ENCODE measurements at places on chromosomes 5 and 9. TPM values are rescaled to one million over a fixed set of nuclear protein-coding genes. Genes with fewer than 3 reads are reported as not detected.

GRCh38 chr9:123763910-123764588 lies 165.9 kb downstream of the DENND1A start:
- no peak for DNase-seq
- no peak overlapping the region for H3K27ac ChIP-seq
- H3K27me3 ChIP-seq, result no peaks in the 10 kb centered on the region
- H3K4me3 ChIP-seq, result no peak overlapping the region
- H3K36me3 ChIP-seq, result no peaks in the 10 kb centered on the region
- H3K4me1 ChIP-seq, result no peaks in the 10 kb centered on the region

GRCh38 chr5:132237141-132237540 lies 9.5 kb upstream of the P4HA2 start:
- no peaks in the 10 kb centered on the region for H3K36me3 ChIP-seq
- no peaks in the 10 kb centered on the region for H3K4me1 ChIP-seq
- no peak overlapping the region for H3K4me3 ChIP-seq

Gene FLT4
- 3.3 TPM for total RNA-seq

Gene CNTFR
- total RNA-seq, result not detected

Gene SLC34A3
- not detected for total RNA-seq
